Mammary epithelial cell (primary cell): ENCODE measurements at places on chromosomes 4 and X. TPM values are rescaled to one million over a fixed set of nuclear protein-coding genes. Genes with fewer than 3 reads are reported as not detected.

The MAP3K15 gene
- under 0.01 TPM for total RNA-seq

The ARHGAP6 gene
- total RNA-seq: not detected in 2 replicates

The ATP1B4 gene
- not detected for total RNA-seq

The SLIT2 gene
- total RNA-seq: 0.17 TPM

The MAGEA2B gene
- not detected for total RNA-seq

The WDFY3 gene
- total RNA-seq: 118 TPM

The NXT2 gene
- total RNA-seq: 5.0 and 6.7 TPM in 2 replicates

The MAOB gene
- 2.5 TPM for total RNA-seq

The SHISA3 gene
- not detected for total RNA-seq

The SLC4A4 gene
- total RNA-seq: under 0.01 TPM

The SMIM10L2A gene
- total RNA-seq: 27.5 TPM

The ABCG2 gene
- total RNA-seq: 3.8 and 5.4 TPM in 2 replicates

The ERCC6L gene
- total RNA-seq: 1.1 and 7.0 TPM in 2 replicates

The PPP2R2C gene
- total RNA-seq: 0.17 TPM

The CENPC gene
- total RNA-seq: 12.3 TPM
